Ureter (tissue), 1 donor: ENCODE measurements at places on chromosomes 4 and X. TPM values are rescaled to one million over a fixed set of nuclear protein-coding genes. Genes with fewer than 3 reads are reported as not detected.

- DNase-seq, result no peak
Observed at GRCh38 chr4:53587135-53587534, 4.2 kb downstream of the LNX1 start.

- DNase-seq, result no peak
Observed at GRCh38 chr4:8858701-8859210, 12.9 kb downstream of the HMX1 start.

RTL9 gene
- not detected for total RNA-seq

- DNase-seq, result no peak
Observed at GRCh38 chr4:3769642-3770184, 3.5 kb downstream of the ADRA2C start.
